ENCODE measurements at places on chromosomes 2 and 18.

DNA sequence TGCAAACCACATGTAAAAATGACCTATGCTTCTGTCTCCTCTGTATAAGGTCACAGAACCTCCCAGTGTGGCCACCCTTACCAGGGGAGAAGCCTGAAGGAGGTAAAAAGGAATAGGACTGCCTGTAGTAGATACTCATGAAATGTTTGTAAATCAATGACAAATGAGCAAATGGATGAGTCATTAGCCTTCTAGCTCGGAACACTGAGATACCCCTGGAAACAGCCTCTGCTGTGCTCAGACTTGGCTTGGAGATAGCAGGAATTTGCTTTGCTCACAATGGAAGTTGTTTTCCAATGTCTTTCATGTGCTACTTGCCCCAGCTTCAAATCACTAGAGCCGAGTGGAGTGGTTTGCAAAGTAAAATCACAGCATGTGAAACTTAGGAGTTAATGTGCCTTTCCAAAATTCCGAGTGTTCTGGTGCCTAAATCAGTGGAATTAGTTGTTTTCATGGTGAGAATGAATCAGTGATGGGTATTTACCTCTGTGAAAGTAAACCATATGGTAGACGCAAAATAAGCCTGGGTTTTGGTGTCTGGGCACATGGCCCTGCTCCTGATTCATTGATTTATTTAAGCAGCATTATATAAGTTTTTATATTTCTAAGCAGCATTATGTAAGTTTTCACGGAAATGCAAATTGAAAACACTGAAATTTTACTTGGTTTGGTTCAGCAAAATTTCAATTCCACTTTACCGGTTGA lies 154.0 kb upstream of the MAP3K20 start:
- DNase-seq, result no peak

GRCh38 chr2:212904646-212905045 lies 246.8 kb downstream of the IKZF2 start:
- DNase-seq, result no peak

DNA sequence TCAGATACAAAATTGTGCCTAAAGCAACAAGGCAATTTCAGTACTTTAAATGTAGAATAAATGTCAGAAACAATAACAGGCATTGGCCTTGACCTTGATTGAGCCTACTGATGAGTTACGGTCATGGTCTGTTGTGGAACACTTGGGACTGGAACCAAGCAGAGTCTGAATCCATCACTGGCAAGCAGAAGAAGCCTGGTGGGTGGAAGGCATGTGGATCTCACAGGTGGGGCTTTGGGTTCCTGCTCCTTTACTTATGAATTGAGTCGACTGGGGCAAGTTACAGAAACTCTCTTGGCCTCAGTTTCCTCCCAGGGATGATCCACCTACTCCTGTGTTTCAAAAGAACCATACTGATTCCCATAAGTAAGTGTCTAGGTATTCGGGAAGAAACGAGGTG lies 102.3 kb downstream of the KCNF1 start:
- no peak for DNase-seq

DNA sequence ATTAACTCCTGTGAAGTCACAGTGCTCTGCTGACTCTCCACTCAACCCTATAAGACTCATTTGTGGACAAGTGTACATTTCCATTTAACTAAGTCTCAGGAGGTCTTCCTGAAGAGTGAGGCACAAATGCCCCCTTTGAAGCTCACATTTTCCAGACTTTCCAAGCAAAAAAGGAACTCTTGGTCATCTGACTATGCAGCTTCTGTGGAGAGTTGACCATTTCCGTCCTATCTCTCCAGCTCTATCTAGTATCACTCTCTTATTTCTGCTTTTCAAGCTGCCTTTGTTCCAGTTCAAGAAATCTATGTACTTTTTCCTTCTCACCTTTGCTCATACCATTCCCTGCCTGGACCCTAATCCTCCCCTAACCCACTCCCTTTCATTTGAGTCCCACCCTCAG lies 77.0 kb downstream of the ANTXR1 start:
- DNase-seq, result no peak

DNA sequence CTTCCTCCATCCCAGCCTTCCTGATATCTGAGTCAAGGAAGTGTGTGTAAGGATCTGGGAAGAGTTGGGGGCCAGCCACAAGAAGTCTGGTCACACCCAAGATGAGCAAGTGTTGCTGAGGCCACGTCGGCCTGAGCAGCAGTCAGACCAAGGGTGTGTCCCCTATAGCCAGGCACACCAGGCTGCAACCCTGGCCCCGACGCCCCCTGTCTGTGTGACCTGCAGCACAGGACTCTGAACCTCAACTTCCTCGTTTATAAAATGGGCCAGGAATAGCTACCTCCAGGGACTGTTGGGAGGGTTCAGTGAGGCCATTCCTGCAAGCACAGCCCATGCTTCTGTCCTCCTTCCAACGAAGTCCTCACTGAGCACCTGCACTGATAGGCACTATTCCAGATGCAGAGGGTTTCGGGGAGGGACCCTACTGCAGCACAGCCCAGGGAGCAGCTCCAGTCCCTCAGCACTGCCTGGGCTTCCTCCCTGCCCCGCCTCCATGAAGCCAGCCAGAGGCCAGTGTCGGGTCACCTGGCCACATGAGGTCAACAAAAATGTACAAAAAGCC lies 13.3 kb downstream of the LIMS2 start:
- no peak for DNase-seq

DNA sequence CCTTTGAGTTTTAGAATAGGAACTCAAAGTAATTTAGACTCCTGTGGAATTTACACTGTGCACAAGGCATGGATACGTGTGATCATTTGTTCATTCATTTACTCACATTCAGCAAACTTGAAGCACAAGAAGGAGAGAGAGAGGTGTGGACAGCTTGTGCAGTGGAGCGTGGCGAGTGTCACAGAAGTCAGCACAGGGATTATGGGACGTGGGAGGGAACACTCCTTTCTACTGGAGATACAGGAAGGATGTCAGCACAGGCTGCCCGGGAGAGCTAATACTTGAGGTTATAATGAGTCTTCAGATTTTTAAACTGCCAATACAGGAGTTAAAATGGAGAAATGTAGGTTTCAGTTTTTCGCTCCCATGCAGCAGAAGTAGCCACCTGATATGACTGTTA lies 7.0 kb downstream of the FAM228A start:
- DNase-seq, result no peak

DNA sequence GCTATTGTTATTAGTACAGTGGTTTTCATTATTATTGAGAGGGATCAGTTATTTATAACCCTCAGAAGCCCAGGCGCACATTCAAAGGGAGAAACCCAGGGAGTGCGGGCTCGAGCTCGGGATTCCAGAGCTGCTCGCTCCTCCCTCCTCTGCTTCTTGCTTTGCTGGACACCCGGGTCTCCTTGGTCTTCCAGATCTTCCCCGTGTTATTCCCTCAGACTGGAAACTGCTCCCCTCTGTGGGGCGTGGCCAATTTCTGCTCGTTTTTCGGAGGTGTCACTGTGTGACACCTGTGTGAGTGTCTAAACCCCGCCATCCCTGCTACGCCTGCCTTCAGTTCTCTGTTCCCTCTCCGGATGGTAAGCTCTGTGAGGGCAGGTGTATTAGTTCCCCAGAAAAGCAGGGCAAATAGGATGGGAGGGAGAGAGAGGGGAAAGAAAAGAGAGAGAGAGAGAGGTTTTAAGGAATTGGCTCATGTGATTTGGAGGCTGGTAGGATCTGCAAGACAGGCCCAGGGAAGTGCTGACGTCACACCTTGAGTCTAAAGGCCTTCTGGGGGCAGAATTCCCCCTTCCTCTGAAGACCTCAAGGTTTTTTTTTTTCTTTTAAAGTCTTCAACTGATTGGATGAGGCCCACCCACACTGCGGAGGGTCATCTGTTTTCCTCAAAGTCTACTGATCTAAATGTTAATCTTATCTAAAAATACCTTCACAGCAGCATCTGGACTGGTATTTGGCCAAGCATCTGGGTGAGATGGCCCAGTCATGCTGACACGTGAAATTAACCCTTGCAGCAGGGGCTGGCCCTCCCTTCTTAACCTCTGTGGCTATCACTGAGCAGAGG lies 457.3 kb upstream of the ID2 start:
- DNase-seq, result no peak

- DNase-seq, result no peak
Observed at GRCh38 chr2:54599914-54600313, 123.5 kb upstream of the EML6 start.

DNA sequence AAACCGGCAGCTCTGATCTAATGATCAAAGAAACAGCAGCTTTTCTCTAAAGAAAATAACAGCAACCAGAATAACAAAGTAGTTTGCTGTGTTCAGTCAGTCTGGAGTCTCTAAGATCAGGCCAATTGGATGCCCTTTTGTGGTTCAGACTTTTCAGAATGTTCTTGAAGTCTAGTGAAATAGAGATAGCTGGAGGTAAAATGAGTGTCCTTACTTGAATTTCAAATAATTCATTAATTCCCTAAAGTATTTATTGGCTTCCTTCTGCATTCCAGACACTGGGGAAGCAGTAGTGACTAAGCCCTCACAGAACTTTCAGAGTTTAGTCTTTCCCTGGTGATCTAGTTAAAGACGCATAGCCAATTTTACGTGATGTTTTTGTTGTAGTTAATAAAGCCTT lies 58.7 kb downstream of the C18orf54 start:
- DNase-seq, result no peak

DNA sequence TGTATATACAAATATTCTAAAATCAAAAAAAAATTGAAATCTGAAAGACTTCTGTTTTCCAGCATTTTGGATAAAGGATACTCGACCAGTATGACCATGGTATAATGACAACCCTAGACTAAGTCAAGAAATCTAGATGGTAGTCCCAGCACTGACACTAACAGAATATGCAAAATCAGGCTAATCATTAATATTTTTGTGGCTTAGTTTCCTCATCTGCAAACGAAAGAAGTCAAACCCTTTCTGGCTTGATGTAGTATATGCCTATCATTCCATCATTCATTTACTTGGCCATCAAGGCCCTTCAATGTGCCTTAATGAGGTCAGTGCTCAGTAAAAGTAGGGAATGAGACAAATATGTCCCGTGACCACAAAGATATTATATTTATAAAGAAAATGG lies 83.5 kb downstream of the NCKAP5 start:
- no peak for DNase-seq

- no peak for DNase-seq
Observed at GRCh38 chr2:121066526-121066925, 218.5 kb downstream of the TFCP2L1 start.

GRCh38 chr2:236947294-236947693 lies 138.4 kb upstream of the COPS8 start:
- DNase-seq, result no peak

GRCh38 chr2:176446718-176447414 lies 177.6 kb downstream of the MTX2 start:
- no peak for DNase-seq

DNA sequence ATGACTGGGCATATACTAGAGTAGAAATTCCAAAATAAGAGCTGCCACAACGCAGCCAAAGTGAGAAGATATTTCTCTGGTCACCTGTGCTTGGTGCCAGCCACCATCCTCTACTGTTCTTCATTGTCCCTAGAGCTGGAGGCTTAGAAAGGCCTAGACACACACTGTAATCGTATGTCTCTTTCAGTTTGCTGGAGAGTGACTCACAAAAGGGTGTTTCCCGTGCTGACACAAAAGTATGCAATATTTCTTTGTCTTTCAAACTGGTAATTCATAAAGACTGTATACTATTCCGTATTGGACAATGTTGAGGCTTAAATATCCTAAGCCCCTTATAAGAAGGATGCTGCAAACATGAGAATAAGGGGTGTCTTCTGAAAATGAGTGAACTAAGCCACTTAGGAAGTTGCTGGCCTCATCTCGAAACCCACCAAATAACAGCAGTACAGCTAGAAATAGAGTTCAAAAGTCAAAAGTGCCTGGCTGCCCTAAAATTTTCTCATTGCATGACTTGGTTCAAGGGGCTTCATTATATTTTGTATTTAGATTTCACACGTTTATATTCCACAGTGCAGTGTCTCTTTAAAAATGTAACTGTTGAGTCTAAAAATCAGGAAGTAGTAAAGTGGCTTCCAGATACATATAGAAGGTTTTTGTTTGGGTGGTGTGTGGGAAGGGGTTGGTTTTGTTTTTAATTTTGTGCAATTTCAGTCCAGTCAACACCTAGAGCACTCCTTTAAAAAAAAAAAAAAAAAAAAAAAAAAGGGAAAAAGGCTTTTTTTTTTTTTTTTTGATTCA lies 601.1 kb downstream of the ARHGAP15 start:
- no peak for DNase-seq

DNA sequence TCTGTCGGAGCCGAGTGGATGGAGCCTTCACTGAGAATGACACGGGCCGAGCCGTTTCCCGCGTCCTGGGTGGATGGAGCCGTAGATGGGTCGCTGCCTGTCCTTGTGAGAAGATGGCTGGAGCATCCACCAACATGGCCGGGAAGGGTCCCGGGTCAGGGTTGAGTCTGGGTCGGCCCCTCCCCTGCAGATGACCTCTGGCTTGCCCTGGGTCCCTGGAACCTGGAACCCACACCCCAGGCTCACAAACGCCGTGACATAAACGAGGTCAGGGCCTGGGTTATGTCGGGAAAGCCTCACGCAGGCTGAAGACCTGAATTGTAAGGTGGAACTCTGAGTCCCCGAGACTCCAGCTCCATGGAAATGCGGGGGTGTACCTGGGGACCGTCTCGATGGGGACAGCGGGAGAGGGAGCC lies 94.9 kb downstream of the NFATC1 start:
- no peak for DNase-seq

GRCh38 chr2:120142528-120143219 lies 80.5 kb downstream of the TMEM185B start:
- DNase-seq, result no peak

DNA sequence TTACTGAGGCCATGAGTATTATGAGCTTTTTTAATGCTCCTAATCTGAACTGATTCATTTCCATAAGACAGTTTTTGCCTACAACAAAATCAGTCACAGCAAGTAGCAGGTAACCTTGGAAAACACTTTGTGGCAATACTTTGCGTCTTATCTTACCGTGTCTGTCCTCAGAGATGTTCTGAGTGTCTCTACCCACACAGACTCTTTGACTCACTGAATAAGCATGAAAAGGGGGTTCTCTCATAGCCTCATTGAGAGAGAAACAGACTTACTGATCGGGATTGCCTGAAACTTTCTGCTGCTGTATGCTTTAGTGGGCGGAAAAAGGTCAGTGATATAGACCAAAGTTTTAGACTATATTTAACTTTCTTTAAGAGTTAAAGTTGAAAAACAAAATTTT lies 92.6 kb downstream of the MYL12B start:
- DNase-seq, result no peak

GRCh38 chr2:166805753-166806152 lies 82.5 kb upstream of the XIRP2 start:
- DNase-seq, result no peak

DNA sequence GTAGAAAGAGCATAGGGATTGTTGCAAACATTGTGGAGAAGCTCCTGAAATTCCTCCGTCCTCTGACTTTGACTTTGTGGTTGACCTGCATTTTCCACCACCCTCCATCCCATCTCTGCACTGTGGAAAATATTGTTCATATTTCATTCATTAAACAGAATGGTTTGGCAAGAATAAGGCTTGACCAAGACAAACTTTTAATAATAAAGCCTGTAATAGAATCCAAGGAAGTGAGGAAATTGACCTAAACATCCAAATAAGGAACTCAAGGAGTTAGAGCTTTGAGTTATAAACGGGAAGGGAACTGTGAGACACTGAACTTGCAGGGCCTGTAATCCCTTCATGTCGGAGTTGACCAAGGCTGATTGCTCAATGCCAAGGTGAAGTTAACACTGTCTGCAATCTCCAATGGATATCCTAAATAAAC lies 115.2 kb downstream of the GFPT1 start:
- no peak for DNase-seq

- DNase-seq, result no peak
Observed at GRCh38 chr18:50196261-50196660, 1.3 kb upstream of the MYO5B start.

All from NCI-H1417 (cell line).